NCI-H1436 (cell line): ENCODE measurements at places on chromosomes 4 and X.

DNA sequence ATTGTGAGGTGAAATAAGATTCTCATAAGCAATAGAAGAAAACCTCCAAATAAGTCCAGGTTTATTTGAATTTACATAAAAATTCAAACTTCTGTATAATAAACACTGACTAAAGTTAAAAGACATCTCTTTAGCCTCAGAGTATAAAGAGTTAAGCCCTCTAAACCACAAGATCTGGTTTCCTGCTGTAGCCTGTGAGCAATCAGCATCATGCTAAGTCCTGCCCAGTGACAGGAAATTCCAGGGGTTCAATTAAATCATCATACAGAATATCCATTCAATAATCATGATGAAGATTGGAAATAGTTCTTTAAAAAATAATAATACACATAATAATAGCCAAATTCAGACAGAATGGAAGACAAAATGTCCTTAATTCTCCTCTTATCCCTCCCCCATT lies 139.2 kb upstream of the DGKK start:
- no peak for DNase-seq

DNA sequence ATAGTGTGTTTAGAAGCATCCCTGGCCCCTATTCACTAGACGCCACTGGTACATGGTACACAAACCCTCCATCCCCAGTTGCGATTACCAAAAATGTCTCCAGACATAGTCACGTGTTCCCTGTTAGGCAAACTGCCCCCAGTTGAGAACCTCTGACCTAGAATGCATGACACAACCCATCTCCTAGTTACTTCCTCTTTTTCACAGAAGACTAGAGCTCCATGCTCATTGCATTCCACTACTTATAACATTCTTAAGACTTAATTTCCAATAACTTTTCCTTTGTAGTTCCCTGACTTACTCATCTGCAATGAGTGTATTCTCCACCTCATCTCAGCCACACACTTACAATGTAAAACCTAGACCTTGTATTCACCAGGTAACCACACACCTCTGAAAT lies 68.6 kb downstream of the PRSS12 start:
- DNase-seq: no peak

DNA sequence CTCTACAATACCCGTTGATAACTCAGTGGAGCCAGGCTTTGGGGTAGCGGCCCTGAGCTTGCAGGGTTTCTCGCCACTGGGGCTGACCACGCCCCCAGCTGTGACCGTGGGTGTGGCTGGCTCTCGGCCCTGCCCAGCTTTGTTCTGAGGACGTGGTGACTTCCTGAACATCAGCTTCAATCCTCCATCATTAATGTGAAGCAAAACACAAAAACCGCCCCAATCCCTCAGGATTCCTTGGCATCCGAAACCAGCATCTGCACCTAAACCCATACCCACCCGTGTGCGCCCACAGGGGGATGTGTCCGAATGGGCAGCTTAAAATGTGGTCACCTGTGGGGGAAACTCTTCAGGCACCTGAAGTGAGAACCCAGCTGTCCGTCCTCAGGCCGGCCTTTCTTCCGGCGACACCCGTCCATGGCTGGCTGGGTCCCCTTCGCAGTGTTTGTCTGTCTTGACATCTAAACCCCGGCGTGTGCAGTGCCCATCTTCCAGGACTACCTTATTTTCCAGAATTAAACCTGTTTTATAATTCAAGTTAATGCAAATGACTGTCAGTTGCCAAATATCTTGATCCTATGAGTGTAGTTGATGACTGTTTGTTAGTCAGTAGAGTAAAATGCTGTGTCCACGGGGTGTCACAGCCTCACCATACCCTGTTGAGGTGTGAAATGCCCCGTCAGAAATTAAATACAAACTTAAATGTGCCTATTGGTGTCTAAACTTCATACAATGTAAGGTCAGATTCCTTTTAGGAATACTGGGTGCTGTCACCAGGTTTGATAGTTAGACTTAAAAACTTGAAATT lies 27.3 kb downstream of the NELFA start:
- no peak for DNase-seq

GRCh38 chr4:118814058-118814457 lies 21.9 kb downstream of the SEC24D start:
- DNase-seq: no peak

GRCh38 chr4:89781321-89781720 lies 55.6 kb downstream of the SNCA start:
- no peak for DNase-seq

GRCh38 chrX:42247241-42247640 lies 323.9 kb upstream of the CASK start:
- DNase-seq: no peak

GRCh38 chr4:27176881-27177280 lies 316.2 kb downstream of the STIM2 start:
- DNase-seq: no peak

GRCh38 chrX:136076942-136077341 lies 70.4 kb upstream of the FHL1 start:
- DNase-seq: no peak

GRCh38 chrX:67104982-67105757 lies 438.7 kb upstream of the AR start:
- no peak for DNase-seq
